ENCODE measurements at places on chromosomes 7 and 10. TPM values are rescaled to one million over a fixed set of nuclear protein-coding genes. Genes with fewer than 3 reads are reported as not detected.
A peak's percentile ranks its signal among the peaks of the same experiment; 100 is the strongest.

CISD1 gene
- polyA plus RNA-seq: 29.4 TPM

CADPS2 gene
- not detected for polyA plus RNA-seq

DNA sequence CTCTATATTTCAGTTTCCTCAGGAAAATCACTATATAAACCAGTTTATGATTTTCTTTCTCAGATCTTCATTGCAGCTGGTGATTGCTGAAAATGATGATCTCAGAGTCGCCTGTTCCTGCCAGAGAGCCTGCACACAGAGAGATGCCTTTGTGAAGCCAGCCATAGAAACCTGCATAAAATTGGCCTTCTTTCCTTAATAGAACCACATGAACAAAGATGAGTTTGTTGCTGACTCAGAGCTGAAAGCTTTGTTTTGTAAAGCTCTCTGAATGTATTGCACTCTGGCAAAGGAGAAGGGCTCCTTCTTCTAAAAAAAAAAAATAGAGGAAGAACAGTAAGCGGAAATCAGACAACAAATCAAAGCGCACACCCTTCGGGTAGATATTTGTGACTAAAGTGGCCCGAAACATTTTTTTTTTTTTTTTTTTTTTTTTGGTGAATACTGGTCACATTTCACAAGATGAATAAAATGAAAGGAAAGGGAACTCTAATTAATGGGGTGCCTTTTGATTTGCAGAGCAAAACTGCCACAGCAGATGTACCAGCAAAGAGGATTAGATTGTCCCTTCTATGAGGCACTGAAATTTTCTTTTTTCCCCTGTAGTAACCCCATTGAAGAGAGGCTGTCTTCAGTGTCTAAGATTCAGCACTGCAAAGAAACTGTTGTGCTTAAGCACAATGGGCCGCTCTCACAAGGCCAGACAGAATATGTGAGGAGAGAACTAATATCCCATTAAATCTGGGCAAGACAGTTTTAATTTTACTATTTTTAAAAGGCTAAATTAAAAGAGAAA is 75.1 kb upstream of the PTPRZ1 start:
- H3K27me3 ChIP-seq: no peaks in the 10 kb centered on the region
- no peak overlapping the region for H3K4me3 ChIP-seq
- H3K27ac ChIP-seq: no peak overlapping the region
- no peak for DNase-seq

HOXA2 gene
- not detected for polyA plus RNA-seq

- H3K36me3 ChIP-seq: no peaks in the 10 kb centered on the region
- H3K4me1 ChIP-seq: no peaks in the 10 kb centered on the region
- H3K27ac ChIP-seq: no peak overlapping the region
Observed at GRCh38 chr10:113450046-113450804, 102.6 kb upstream of the HABP2 start.

DNA sequence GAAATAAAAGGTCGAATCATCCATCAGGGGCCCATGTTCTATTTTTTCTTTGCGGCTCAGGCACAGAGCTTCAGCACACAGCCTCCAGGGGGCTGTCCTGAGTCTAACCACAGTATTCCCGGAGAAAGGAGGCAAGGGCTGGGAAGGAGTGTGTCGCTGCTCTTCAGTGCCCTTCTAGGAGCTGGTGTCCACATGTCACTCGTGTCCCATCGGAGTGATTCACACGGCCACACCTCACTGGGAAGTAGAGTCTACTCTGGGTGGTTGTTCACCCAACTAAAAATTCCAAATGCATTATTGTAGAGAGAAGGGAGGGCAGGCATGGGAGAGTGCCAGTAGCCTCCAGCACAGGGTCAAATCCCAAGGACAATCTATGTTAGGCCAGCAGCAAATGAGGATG is 114.8 kb upstream of the LANCL2 start:
- H3K36me3 ChIP-seq: no peaks in the 10 kb centered on the region
- no peak overlapping the region for H3K27ac ChIP-seq
- H3K27me3 ChIP-seq: peaks cover 31% of the 10 kb centered on the region
- DNase-seq: no peak

FEZF1 gene
- polyA plus RNA-seq: not detected

DNA sequence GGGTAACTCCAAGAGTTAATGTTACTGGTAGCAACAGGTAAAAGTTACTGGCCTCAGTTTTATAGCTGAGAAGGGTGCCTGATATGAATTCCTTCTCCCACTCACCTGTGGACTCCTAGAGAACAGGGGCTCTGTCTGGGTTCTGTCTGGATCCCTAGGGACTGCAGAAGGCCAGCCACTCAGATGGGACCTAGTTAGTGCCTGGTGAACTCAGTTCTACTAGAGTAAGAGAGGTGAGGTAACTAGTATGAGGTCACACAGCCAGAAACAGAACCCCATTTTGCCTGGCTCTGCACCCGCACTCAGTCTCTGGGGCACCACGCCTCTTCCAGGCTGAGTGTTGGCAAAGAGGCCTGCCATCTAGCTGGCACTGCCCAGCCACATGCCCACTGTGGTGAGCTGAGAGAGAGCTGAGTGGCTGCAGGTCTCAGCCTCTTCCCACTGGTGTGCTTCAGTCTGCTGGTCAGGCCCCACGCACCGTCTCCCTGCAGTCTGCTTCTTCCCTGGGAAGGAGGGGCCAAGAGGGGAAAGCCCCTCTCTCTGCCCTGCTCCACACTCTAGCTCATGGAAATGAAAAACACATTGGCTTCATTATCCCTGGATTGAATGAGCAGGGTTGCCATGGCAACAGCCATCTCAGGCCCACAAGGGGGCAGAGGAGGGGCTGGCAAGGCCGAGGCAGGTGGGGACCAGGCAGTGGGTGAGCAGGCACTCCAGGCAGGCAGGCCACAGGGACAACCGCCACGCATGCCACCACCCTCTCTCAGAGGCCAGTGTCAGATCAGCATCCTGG is 110.6 kb downstream of the ZMIZ1 start:
- H3K27ac ChIP-seq: no peak overlapping the region
- no peaks in the 10 kb centered on the region for H3K27me3 ChIP-seq
- H3K4me1 ChIP-seq: no peaks in the 10 kb centered on the region
- H3K36me3 ChIP-seq: peaks cover 29% of the 10 kb centered on the region
- DNase-seq: no peak

DNA sequence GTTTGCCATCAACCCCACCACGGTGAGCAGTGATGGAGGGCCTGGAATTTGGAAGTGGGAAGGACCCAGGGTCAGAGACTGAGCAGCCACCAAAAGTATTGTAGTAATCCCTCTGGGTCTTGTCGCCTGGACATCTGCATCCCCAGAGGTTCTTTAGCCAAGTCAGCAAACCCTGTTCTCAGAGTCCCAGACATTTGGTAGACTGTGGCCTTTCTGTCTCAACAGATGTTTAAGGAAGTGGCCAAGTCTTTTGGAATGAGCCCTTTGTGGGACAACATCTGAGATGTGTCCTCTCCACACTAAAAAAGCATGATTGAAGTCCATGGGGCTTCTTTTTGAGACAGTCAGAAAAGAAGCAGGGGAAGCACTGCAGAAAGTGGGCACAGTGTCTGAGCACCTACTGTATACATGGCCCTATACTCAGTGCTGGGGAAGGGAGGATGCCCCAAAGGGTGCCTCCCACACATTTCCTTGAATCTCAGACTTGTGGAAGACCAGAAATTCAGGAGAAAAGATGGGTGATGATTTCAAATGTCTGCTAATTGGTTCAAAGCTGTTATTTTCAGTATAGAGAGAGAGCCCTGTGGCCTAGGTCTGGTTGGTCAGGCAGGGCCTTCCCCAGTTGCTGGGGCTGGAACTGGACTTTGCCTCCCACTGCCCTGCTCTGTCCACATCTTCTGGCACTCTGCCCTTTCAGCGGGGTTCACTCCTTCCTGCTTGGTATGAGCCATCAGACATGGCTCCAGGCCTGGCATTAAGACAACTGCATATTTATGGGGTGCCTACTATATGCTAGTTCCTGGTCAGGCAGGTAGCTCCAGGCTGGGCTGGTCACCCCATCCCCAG is 26.5 kb upstream of the VSIR start:
- no peaks in the 10 kb centered on the region for H3K27me3 ChIP-seq
- no peak overlapping the region for H3K27ac ChIP-seq

UPK3BL1 gene
- 19.6 TPM for polyA plus RNA-seq

RAB19 gene
- polyA plus RNA-seq: not detected

GRCh38 chr7:28999427-28999826 is 41.3 kb upstream of the TRIL start:
- no peak overlapping the region for H3K4me3 ChIP-seq
- DNase-seq: no peak
- peaks cover 45% of the 10 kb centered on the region for H3K36me3 ChIP-seq
- H3K27ac ChIP-seq: no peak overlapping the region

RPEL1 gene
- polyA plus RNA-seq: not detected

- no peak for DNase-seq
- H3K4me3 ChIP-seq: no peak overlapping the region
- no peaks in the 10 kb centered on the region for H3K36me3 ChIP-seq
- no peak overlapping the region for H3K27ac ChIP-seq
- H3K4me1 ChIP-seq: peaks cover 17% of the 10 kb centered on the region
- peaks cover 2% of the 10 kb centered on the region for H3K27me3 ChIP-seq
Observed at GRCh38 chr7:22601812-22602565, 102.0 kb upstream of the STEAP1B start.

DNA sequence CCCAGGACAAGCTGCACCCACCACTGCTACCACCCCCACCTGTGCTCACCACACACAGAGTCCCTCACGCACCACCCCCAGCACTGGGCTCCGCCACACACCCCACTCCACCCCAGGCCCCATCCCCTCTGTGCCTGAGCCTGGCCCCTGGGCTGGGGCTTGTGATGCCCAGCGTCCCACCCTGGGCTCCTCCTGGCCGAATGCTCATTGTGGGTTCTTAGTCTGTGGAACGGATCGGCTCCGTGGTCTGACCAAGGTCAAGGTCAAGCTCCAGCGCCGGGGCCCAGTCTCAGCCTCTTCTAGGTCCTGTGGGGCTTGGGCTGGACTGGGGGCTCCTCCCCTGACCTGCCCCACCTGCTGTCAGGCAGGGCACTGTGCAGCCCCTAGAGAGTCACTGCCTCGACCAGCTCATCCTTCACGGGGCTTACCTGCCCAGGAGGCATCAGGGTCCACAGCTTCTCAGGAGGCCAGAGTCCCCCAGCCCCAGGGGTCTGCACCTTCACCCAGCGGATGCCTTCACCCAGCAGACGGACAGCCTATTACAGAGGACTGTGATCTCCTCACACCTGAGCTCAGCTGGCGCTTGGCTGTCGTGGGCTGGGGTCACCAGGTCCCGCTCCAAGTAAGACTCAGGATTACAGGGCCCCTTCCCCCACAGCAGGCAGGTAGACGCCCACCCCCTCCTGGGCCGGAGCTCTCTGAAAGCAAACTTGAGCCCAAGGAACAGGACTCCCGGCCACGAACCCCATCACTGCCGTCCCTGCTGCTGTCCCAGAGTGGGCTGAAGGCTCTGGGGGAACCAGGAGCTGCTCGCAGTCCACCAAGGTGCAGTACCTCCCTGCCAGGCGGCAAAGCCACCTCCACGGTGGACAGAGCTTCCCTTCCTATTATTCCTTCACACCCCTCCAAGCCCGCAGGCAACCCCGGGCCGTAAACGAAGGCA is 15.3 kb upstream of the UTF1 start:
- no peak overlapping the region for H3K4me3 ChIP-seq
- H3K27me3 ChIP-seq: peaks cover 7% of the 10 kb centered on the region
- DNase-seq: no peak
- no peaks in the 10 kb centered on the region for H3K36me3 ChIP-seq
- no peak overlapping the region for H3K27ac ChIP-seq
- H3K4me1 ChIP-seq: no peaks in the 10 kb centered on the region

CTAGE8 gene
- not detected for polyA plus RNA-seq

- H3K36me3 ChIP-seq: no peaks in the 10 kb centered on the region
- no peak for DNase-seq
- H3K27ac ChIP-seq: no peak overlapping the region
- H3K27me3 ChIP-seq: no peaks in the 10 kb centered on the region
- H3K4me3 ChIP-seq: no peak overlapping the region
Observed at GRCh38 chr10:118961436-118961835, 68.1 kb upstream of the NANOS1 start.

HMX3 gene
- polyA plus RNA-seq: not detected

FAM180A gene
- not detected for polyA plus RNA-seq

- H3K36me3 ChIP-seq: no peaks in the 10 kb centered on the region
- H3K4me3 ChIP-seq: no peak overlapping the region
- H3K27ac ChIP-seq: no peak overlapping the region
- DNase-seq: no peak
- no peaks in the 10 kb centered on the region for H3K4me1 ChIP-seq
- H3K27me3 ChIP-seq: peaks cover 76% of the 10 kb centered on the region
Observed at GRCh38 chr10:129960481-129961156, 3.5 kb downstream of the EBF3 start.

DNA sequence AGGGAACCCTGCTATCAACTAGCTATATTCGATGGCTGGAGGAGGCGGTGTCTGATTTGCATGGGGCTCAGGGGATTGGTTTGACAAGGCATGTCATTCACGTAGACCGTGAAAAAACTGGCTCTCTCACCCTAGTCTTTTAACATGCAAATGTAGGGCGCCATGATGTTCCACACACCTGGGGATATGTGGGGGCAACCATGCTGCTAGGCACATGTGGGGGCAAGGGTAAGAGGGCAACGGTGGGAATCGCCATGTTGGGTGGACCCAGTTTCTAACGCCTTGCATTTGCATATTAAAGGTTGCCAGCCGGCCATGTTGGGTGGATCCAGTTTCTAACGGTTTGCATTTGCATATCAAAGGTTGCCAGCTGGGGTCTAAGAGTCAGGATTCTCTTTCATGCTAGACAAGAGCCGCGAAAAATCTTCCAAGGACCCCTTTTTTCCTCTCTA is 419.2 kb upstream of the NFE2L3 start:
- no peak overlapping the region for H3K27ac ChIP-seq
- DNase-seq: no peak
- no peak overlapping the region for H3K4me3 ChIP-seq
- no peaks in the 10 kb centered on the region for H3K27me3 ChIP-seq

DNA sequence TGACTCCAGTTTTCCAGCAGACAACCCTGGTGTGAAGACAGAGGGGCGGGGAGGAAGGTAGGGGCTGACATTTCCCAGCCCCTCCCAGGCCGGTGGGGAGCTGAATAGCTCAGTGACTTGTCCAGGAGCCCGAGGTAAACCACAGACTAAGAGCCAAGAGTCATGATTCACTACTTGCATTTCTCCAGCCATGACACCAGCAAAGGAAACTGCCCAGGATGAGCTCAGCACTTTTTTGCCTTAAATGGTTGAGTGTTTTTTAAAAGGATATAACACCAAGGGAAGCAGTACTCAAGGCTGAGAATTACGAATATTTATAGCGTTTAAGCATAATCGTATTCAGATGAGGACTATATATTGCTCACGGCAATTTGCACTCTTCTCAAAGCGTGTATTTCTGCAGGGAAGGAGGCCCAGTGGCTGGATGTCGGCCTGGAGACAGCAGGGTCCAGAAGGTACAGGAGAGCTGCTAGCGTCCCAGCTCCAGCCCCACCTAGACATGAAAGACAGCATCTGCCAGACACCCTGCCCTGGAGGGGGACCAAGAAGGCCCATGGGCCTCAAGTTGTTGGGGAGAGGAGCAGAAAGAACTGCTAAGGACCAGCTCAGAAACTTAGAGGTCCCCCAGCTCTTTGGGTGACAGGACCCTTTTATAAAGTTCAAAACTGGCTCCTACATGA is 141.4 kb downstream of the GRID1 start:
- no peak overlapping the region for H3K27ac ChIP-seq
- H3K36me3 ChIP-seq: no peaks in the 10 kb centered on the region
- peaks cover 39% of the 10 kb centered on the region for H3K4me1 ChIP-seq
- H3K4me3 ChIP-seq: peak overlapping the region; percentile 29
- peak; percentile 30 for DNase-seq

NKX1-2 gene
- not detected for polyA plus RNA-seq

GRCh38 chr10:90734415-90734814 is 123.4 kb downstream of the HTR7 start:
- no peaks in the 10 kb centered on the region for H3K27me3 ChIP-seq
- no peaks in the 10 kb centered on the region for H3K36me3 ChIP-seq
- H3K4me1 ChIP-seq: no peaks in the 10 kb centered on the region
- no peak for DNase-seq
- no peak overlapping the region for H3K4me3 ChIP-seq
- no peak overlapping the region for H3K27ac ChIP-seq

ZPBP gene
- not detected for polyA plus RNA-seq
